ENCODE measurements at places on chromosomes 5 and 9.

DNA sequence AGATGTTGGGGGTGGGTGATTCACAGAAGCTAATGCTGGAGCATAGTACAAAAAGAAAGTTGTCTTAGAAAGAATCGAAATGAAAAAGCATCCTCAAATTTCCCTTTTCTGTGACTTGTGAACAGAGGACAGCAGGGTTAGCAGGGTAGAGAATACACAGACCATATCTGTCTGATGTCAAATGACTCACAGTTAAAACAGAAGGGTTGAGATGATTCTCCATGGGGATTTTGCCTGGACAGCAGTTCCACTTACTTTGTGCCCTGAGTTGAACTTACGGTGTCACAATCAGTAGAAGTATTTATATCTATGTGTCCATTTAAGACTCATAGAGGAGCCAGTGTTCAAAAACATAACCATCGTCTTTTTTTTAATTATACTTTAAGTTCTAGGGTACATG is 801.6 kb downstream of the KCTD16 start:
- H3K36me3 ChIP-seq: no peaks in the 10 kb centered on the region
- DNase-seq: no peak
- no peaks in the 10 kb centered on the region for H3K27me3 ChIP-seq
- no peak overlapping the region for H3K27ac ChIP-seq
- no peaks in the 10 kb centered on the region for H3K4me1 ChIP-seq

DNA sequence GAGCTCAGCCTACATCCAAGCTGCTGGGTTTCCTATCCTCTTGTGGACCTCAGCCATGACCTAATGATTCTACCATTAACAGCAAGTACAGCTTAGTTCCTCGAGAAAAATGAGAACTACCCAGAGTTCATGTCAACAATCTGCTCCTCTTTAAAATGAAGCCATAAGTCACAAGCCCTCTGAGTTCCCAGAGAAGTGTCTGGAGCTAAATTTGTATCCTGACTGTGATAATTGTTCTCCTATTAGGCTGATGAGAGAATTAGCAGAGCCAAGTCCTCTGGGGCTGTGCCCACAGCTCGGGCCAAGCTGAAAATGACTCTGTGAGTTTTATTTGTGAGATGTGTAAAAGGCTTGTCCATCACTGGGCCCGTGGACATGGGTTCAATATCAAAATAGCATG is 145.1 kb upstream of the SMIM23 start:
- H3K27ac ChIP-seq: no peak overlapping the region
- no peaks in the 10 kb centered on the region for H3K36me3 ChIP-seq
- no peak for DNase-seq
- H3K27me3 ChIP-seq: no peaks in the 10 kb centered on the region

DNA sequence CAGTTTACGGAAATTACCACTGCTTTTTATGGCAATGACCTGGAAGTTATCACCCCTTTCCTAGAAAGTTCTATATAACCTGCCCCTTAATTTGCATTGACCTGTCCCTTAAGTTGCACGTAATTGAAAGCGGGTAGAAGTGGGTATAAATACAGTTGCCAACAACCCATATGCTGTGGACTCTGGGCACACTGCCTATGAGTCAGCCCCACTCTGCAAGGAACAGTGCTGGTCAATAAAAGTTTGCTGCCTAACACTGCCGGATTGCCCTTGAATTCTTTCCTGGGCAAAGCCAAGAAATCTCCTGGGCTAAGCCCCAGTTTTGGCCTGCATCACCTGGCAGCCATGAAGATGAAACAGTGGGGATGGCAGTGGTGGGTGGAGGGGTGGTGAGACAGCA is 23.9 kb upstream of the CLPTM1L start:
- no peaks in the 10 kb centered on the region for H3K36me3 ChIP-seq
- no peaks in the 10 kb centered on the region for H3K4me1 ChIP-seq
- H3K4me3 ChIP-seq: no peak overlapping the region
- no peak overlapping the region for H3K27ac ChIP-seq
- DNase-seq: no peak

DNA sequence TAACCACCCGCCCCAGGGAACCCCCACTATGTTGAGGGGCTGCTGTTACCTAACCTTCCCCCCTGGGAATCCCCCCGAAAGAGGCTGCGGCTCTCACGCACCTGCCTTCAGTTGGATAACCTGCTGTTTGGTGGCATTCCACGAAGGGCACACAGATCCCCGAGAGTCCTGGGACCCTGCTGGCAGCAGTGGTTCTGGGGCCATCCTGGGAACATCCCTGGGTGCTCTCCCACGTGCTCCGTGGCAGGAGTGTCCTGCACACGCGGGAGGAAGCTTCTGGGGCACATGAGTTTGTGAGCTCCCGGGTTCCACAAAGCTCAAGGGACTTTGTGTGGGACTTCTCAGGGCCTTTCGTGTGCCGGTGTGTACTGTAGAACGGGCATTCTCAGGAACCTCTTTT is 102.3 kb downstream of the RXRA start:
- no peak overlapping the region for H3K4me3 ChIP-seq
- no peak for DNase-seq
- H3K27me3 ChIP-seq: no peaks in the 10 kb centered on the region
- H3K27ac ChIP-seq: no peak overlapping the region
- H3K36me3 ChIP-seq: peaks cover 47% of the 10 kb centered on the region

DNA sequence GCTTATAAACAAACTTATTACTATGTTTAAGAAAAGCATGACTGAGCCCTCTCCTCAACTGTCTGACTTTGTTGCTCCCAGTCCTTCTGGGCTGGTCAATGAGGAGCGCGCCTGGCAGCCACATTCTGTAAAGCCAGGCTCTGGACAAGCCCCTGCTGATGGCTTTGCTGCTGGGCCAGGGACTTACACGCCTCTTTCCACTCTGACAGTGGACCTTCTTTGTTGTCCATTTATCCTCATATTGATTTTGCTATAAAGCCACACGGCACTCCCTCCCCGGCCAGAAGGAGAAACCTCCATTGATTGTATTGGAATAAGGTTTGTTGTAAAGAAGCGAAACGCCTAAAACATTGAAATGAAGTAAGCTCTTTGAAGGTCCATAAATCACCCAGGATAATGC is 50.6 kb downstream of the C5orf15 start:
- H3K4me1 ChIP-seq: no peaks in the 10 kb centered on the region
- no peaks in the 10 kb centered on the region for H3K36me3 ChIP-seq
- H3K27ac ChIP-seq: no peak overlapping the region
- H3K4me3 ChIP-seq: no peak overlapping the region
- no peak for DNase-seq

- H3K27me3 ChIP-seq: no peaks in the 10 kb centered on the region
- no peak overlapping the region for H3K27ac ChIP-seq
Observed at GRCh38 chr9:78669591-78669990, 372.7 kb downstream of the PSAT1 start.

DNA sequence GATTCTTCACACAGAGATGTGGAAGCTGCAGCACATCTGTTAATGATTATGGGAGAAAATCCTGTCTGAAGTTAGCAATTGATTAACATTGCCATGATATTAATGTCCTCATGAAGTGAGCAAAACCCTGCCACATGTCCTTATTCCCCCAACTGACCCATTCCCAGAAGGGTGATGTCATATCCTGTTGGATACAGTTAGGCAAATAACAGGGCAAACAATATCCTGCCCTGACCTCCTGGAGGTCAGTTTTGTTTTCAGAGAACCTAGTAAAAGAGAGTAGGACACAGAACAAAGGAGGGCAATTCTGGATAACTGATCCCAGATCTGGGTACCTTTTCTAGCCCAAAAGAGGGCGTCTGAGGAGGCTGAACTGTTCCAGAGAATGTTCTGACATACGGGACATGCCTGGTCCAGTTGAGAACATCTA is 11.0 kb downstream of the ABLIM3 start:
- no peaks in the 10 kb centered on the region for H3K27me3 ChIP-seq
- no peaks in the 10 kb centered on the region for H3K4me1 ChIP-seq
- DNase-seq: no peak
- H3K27ac ChIP-seq: no peak overlapping the region
- no peaks in the 10 kb centered on the region for H3K36me3 ChIP-seq
- no peak overlapping the region for H3K4me3 ChIP-seq

DNA sequence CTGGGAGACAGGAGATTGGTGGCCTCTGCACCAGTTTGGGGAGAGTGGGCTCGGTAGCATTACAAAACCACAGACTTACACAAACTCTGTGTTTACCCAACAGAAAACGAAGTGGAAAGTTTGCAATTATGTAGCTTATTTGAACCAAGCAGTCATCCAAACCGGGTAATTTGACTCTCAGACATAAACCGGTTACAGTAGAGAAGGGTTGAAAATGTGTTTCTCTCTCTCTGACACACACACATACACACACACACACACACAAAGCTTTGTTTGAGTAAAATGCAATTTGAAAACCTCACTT is 97.1 kb upstream of the ZNF608 start:
- H3K27ac ChIP-seq: no peak overlapping the region
- no peak overlapping the region for H3K4me3 ChIP-seq
- H3K4me1 ChIP-seq: no peaks in the 10 kb centered on the region
- no peaks in the 10 kb centered on the region for H3K36me3 ChIP-seq
- no peaks in the 10 kb centered on the region for H3K27me3 ChIP-seq
